Stimulated activated effector memory CD8-positive, alpha-beta T cell treated with anti-CD3 and anti-CD28 coated beads, Interleukin-12 subunit alpha, Interleukin-12 subunit beta, amount 100 ng/mL, for 72 hours (primary cell): ENCODE measurements at places on chromosomes 5 and 9.
A peak's percentile ranks its signal among the peaks of the same experiment; 100 is the strongest.

- DNase-seq, result no peak
These were observed 60.2 kb downstream of the FEM1C start for GRCh38 chr5:115484368-115484767.

DNA sequence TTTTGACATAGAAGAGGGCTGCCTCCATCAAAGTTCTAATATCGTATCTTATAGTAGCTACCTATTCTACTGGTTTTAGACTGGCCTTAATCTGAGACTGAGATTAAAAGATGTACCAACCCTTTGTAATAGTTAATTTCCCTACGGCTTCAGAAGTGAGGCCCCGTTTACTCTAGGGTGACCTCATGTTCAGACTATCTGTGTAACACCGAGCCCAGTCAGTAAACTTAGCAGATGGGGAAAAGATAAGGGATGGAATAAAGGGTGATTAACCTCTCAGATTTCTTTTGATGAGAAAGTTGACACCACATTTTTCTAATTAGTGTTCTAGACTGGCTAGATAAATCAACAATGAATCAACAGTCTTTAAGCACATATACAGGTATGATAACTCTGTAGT is 283.1 kb downstream of the KCTD16 start:
- no peak for DNase-seq

- DNase-seq, result no peak
These were observed 657 bp downstream of the NUP214 start for GRCh38 chr9:131126059-131126426.

DNA sequence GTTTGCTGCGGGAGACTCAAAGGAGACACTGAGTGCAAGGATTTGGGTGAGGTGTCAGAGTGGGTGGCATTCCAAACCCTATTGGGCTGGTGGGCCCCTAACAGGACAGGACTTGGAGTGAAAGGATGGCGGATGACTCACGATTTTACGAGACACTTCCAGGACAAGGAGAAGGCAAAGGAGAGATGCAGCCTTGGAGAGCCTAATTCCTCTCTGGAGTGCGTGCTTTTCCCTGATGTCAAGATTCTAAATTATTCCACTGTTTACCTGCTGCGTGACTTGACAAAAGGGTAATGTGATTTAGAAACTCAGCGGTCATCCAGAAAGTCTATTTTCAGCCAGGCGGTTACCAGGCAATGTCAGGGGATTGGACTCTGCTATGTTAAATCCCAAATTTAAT is 41.6 kb upstream of the CD180 start:
- DNase-seq, result no peak

- peak; percentile 94 for DNase-seq
These were observed at the start of gene SPDL1 for GRCh38 chr5:169583424-169584220. SPDL1 (plus strand) TSS chr5:169583773; CDS start chr5:169588417, 4,644 bp downstream.

DNA sequence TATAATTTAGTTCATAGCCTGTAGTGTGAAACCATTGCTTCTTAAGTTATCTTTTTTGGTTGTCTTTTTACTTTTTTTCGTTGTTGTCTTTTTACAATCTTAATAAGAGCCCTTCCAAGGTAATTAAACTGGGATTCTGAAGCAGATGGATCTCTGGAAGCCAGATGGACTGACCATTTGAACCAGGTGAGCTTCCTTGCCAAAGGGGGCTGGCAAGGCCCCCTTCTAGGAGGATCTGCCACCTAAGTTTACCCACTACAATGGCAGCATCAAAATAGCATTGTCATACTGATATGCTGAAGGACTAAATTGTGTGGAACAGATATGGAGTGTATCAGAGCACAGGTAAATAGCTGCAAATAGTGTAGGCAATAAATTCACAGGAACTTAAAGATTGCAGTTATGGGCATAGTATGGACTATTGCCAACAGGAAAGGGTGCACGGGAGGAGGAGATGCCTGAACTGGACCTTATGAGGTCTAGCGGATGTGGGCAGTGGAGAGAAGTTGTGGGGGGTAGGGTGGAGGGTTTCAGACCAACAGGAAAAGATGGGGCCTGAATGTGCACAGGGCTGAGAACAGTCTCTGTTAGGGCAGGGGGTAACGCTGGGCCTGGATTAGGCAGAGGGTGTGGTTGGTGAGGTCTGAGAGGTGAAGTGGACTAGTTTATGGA is 61.5 kb upstream of the CTXN3 start:
- DNase-seq, result no peak

DNA sequence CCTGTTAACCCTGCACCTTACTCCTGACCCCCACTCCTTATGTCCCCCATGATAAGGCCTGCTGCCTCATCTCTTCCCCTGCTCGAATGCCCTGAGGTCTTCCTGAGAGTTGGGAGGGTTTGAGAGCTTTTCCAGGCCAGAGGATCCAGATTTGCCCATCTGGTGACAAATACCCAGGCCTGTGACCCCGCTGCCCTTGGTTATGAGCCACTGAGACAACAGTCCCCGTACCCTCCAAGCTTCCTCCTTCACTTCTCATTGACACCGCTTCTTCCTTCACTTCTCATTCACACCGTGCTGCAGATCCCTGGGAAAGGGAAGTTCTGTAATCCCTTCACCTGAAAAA is 593 bp downstream of the GM2A start:
- DNase-seq, result no peak

GRCh38 chr5:110846398-110847001 is 107.7 kb downstream of the SLC25A46 start:
- DNase-seq, result no peak

- DNase-seq, result no peak
These were observed 97.4 kb downstream of the DAB2IP start for GRCh38 chr9:121748727-121749423.

- no peak for DNase-seq
These were observed 8.2 kb upstream of the IRF1 start for GRCh38 chr5:132498686-132499271.

DNA sequence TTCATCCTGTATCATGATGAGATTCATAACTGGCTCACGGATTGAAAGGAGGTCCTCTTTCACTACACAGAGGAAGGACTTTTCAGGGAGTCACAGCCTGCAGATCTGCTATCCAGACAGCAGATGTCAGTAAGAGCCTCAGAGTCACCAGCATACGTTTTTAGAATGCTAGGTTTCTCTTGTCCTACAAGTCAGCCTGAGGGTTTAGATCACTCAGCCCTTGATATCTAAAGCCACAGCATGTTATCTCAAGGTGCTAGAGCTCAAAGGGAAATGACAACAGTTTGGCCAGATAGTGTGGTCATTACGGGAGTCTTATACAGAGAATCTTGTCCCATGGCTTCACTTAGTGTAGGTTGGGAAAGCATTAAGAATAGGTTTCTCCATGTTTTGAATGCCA is 30.9 kb upstream of the SLC46A2 start:
- DNase-seq, result no peak

- no peak for DNase-seq
These were observed 255.8 kb downstream of the PRELID2 start for GRCh38 chr5:145579301-145579700.

DNA sequence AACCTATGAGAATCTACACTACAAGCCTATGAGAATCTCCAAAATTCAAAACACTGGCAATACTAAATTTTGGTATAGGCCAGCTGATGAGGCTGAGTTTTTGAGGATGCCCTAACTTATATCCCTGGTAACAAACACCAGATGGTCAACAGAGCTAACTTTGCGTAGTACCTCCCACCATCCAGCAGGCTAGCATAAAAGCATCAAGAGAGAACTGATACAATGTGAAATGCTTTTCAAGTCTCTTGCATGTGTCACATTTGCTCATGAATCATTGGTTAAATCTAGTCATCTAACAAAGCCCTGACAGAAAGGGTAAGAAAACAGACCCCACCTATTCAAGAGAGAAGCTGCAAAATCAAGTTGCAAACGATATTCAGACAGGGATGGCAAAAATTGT is 1609.7 kb upstream of the CDH9 start:
- no peak for DNase-seq

DNA sequence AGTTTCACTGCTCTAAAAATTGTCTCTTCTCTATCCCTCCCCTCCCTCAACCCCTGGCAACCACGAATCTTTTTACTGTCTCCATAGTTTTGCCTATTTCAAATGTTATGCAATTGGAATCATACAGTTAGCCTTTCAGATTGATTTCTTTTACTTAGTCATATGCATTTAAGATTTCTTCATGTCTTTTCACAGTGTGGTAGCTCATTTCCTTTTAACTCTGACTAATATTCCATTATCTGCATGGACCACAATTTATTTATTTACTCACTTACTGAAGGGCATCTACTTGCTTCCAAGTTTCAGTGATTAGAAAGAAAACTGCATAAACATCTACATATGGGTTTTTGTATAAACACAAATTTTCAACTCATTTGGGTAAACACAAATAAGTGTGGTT is 372.3 kb downstream of the CDH18 start:
- no peak for DNase-seq

- DNase-seq, result no peak
These were observed 33.0 kb upstream of the PRSS3 start for GRCh38 chr9:33762343-33762742.

GRCh38 chr5:10387690-10388089 is 34.2 kb downstream of the MARCHF6 start:
- no peak for DNase-seq

- DNase-seq, result no peak
These were observed 1.8 kb downstream of the HSPB3 start for GRCh38 chr5:54457094-54457862.

DNA sequence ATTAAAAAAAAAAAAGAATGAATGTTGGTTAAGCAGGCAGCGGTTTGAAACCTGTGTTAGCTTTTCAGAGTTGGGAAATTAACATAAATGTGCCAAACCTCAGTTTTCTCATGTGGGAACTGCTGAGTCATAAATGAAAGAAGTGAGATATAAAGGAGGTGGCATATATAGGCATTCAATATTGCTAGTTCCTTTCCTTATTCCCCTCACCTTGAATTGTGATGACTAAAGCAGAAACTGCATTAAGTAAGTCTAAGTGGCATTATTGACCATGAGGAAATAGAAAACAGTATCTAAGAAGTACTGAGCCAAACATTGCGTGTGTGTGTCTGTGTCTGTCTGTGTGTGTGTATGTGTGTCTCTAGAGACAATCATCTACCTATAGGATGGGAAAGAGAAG is 691.2 kb downstream of the TLR4 start:
- DNase-seq, result no peak

DNA sequence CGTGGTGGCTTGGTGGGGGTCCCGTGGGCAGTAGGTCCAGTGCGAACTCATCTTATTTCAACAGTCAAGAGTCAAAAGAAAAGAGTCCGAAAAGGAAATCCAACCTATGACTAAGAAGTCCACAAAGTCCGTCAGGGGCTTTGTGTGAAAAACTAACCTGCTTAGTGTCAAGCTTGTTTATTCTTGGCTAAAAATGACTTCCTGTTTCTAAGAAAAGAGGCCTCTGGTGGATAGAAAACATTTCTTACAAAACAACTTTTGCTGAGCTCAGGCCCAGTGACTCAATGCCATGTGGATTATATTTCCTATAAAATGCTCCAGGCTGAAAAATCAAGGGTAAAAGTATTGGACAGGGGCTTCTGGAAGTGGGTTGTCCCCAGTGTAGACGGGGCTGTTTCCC is 105.9 kb downstream of the GADD45G start:
- DNase-seq, result no peak

GRCh38 chr5:37994729-37995128 is 154.9 kb upstream of the GDNF start:
- DNase-seq, result no peak

GRCh38 chr9:101671567-101671966 is 66.9 kb downstream of the GRIN3A start:
- no peak for DNase-seq

- DNase-seq, result no peak
These were observed 7.7 kb upstream of the ADRA1B start for GRCh38 chr5:159908591-159908940.

GRCh38 chr5:91359962-91360609 is 23.0 kb downstream of the ARRDC3 start:
- DNase-seq, result no peak

GRCh38 chr9:9623506-9623905 is 989.3 kb downstream of the PTPRD start:
- no peak for DNase-seq

DNA sequence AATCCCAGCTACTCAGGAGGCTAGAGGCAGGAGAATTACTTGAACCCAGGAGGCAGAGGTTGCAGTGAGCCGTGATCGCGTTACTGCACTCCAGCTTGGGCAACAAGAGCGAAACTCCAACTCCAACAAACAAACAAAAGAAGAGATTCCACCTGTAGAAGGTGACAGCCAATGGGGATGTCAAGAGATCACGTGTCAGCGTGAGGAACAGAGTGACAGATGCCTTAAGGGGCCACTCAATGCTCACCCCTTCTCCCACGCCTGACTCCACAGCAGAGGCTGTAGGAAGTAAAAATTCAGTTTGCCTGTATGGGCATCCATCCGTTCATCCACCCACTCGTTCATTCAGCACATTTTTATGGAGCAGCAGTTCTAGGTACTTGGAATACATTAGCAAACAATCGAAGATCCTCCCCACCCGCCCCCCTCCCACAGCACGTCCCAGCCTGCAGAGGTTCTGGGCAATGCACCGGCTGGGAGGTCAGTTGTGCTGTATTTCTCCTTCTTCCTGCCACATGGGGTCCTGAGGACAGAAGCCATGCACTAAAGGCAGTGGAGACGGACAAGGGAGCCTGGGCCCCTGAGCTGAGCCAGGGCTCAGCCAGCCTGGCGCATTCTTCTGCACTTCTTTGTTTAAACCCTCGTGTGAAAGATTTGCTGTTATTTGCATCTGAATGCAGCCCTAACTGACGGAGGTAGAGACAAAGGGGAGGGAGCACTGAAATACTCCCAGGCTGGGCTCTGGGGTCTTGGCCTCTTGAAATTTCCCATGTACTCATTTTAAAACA is 11.3 kb upstream of the RNF130 start:
- no peak for DNase-seq

DNA sequence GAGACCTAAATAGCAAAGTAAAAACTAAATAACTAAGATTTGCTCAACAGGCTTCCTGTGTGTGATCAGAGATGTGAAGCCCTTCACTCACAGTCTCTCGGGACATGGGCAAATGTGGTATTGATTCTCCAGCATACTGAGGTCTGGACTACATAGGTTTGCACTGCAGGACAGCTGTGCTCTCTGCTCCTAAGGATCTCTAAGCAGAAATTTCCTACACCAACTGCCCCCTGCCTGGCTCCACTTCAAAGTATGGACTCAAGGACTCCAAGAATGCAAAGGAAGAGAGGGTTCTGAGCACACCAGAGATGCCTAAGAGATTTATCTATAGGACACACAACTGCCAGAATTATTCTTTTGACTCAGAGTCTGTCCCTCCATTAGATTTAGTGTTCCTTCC is 487.2 kb downstream of the SEMA5A start:
- DNase-seq, result no peak

- peak; percentile 25 for DNase-seq
These were observed 7.6 kb downstream of the ARPC5L start for GRCh38 chr9:124869466-124869985.
